ENCODE measurements at places on chromosomes 4 and X.

DNA sequence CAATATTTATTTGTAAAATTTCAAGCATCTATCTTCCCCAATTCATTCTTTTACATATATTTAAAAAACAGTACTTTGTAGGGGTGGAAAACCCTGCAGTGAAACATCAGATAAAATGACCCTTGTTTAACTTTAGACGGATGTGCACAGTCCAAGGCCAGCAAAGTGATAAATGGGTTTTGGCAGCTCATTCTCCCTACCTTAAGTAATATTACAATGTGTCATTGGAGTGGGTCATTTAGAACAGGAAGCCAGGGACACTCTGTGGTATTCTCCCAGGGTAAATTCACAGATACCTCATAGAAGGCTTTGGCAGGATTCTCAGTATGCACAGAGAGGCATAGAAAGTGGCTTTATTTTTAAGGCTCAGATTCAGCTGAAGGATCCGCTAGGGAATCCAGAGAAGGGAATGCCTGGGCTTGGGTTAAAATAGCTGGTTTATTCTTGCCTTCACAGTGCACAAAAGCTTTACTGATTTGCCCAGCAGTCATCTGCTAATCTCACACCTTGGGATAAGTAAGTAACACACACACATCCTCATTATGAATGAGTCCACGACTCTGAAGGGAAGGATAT, 206.7 kb downstream of the RASL11B start:
- DNase-seq, result no peak

- DNase-seq, result no peak
These were observed 47.6 kb upstream of the PRSS12 start for GRCh38 chr4:118400356-118400755.

DNA sequence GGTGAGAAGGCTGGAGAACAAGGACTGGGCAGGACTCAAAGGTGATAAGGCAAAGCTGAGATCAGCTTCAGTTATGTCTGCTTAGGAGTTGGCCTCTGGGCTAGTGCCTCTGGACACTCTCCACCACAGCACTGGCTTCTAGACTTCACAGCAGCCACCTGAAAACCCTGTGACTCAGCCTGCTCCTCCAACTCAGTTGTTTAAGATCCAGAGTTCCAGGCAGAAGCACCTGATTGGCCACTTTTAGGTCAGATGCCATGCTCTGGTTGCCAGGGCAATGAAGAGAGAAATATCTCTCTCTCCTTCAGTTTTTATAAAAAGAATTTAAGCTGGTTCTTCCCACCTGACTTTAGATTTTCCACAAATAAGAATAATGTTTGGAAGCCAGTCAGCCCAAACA, 47.9 kb upstream of the BLTP1 start:
- DNase-seq, result no peak

DNA sequence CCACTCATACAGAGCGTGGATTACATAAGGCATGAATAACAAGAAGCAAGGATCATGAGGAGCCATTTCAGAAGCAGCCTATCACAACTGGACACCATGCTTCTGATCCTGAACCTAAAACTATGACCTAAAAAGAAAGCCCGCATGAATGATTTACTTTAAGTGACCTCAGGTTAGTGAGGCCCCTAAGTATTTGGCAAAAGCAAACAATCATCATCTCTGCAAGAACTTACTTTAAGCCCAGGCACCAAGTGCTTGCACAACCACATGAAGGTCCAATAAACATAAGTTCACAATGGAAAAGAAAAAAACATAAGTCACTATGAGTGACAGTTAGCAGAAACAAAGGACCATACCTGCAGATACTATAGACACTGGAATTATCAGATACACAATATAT, 7.9 kb upstream of the MBTPS2 start:
- no peak for DNase-seq

DNA sequence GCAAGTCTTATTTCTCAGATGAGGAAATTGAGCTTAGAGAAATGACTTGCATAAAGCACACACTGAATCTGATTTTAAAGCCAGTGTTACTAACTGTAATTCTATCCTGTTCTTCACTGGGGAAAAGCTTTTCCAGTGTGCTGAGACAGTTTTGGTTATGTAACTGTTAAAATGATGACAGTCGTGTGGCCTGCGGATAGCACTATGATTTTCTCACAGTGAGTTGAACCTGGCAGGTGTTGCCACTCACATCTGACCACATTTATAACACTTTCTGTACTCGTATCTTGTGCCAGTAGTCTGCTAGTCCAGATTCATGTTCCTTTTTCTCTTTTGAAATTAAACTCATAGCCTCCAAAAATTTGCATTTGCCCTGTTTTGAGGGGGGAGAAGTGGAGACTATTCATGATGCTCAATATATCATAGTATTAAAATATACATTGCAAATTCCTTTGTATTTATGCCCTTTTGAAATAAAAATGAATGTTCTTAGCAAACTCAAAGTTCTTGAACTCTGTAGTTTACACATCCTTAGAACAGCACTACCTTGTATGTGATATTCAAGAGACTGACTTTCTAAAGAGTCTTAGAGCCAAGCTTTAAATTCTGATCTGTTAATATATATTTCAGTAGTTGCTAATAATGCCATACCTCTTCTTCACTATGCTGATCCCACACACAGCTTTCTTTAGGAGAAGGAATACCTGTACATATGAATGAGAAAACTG, 132.3 kb downstream of the PDLIM5 start:
- peak; percentile 72 for DNase-seq

DNA sequence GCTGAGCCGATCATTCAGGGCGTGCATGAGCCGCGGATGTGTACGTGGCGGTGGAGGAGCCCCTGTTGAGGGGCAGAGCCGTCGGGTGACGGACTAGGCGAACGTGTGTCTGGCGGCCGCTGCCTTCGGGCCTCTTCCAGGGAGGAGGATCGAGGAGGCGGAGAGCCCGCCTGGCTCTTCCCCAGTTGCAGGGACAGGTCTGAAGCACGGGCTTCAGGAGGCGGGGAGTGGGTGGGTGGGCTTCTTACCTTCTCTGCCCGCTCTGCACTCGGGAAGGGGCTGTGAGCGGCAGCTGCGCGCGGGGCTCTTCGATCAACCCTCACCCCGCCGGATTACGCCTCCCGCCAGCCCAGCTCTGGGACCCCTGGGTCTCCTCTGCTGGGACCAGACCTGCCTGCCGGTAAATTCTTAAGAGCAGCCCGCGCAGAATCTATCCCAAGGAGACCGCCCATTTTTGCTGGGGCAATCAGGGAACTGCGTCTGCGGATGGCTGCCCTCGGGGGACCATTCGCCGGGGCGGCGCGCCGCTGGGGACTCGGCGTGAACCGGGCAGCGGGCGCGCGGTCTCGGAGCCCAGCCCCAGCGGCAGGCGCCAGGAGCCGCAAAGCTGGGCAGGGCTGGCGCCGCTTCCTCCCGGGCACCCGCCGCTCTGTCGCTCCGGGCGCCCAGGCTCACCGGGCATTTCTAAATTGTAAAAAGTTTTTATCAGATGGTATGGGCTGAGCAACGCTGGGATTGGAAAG, 4.9 kb downstream of the PLAC8 start:
- no peak for DNase-seq

DNA sequence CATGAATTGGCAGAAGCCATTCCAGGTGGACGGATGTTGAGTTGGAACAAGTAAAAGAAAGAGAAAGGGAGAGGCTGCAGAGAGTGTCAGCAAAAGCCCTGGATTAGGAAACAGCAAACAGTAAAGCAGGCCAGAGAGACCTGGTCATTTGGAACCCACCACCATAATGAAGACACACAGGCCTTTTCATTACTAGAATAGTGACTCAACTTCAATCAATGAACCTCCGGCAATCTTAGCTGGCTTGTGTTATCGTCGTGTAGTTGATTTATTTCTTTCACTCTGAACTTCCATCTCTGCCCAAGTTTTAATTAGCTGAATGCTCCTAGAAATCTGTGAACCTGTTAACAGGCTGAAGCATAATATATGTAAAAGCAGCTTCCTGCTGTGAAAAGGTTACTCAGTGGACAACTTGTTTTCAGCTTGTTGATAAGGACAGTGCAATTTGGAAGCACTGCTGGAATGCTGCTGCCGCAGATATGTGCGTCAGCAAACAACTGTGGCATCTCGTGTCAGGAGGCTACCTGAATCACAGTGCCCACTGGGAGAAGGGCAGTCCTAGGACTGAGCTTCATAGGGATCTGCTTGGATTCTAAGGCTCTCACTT, 68.8 kb downstream of the SPANXN4 start:
- no peak for DNase-seq

All from gastrocnemius medialis (tissue), 4 donors.